Activated CD4-positive, alpha-beta T cell treated with anti-CD3 and anti-CD28 coated beads, Interleukin-2, Interleukin-6, amounts not matched to agents 100 ng/mL and 50 ng/mL, durations not matched to agents 16 hours and 8 hours (primary cell): ENCODE measurements at places on chromosomes 4 and X.

- DNase-seq, result no peak
Observed at GRCh38 chr4:24949970-24950369, 37.1 kb upstream of the CCDC149 start.

DNA sequence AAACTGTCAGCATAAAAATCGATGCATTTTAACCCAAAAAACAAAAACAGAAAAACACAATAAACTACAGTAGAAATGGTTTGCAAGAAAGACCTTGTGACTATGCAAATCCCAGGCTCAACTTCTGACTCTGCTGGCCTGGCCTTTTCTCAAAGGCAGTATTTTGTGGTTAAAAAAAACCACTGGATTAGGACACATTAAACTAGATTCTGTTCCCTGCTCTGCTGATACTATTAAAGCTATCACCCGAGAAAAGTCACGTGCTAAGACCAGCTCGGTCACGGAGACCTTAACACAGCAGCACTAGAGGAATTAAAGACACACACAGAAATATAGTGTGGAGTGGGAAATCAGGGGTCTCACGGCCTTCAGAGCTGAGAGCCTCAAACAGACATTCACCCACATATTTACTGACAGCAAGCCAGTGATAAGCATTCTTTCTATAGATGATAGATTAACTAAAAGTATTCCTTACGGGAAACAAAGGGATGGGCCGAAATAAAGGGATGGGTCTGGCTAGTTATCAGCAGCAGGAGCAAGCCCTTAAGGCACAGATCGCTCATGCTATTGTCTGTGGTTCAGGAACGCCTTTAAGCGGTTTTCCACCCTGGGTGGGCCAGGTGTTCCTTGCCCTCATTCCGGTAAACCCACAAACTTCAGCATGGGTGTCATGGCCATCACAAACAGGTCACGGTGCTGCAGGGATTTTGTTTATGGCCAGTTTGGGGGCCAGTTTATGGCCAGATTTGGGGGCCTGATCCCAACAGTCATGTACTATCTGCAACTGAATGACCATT, 16.1 kb downstream of the CBR4 start:
- no peak for DNase-seq

DNA sequence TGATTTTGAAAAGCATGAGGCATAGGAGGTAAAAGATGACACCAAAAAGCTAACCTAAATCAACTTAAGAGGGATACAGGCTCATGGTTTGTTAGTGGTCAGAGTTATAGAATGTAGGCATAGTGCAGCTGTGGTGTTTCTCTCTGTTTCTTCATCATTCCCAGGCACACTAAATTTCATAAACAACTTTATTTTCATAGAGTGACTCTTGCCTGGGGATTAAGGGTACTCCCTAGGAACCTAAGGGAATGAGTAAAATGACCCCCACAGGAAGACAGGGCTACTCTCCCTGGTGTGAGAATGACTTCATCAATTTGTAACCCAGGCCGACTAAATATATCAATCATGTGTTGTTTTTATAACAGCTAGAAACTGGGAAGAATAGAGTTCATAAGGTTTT, 11.1 kb downstream of the FABP2 start:
- no peak for DNase-seq

GRCh38 chr4:6495736-6496135, 23.3 kb upstream of the PPP2R2C start:
- no peak for DNase-seq

DNA sequence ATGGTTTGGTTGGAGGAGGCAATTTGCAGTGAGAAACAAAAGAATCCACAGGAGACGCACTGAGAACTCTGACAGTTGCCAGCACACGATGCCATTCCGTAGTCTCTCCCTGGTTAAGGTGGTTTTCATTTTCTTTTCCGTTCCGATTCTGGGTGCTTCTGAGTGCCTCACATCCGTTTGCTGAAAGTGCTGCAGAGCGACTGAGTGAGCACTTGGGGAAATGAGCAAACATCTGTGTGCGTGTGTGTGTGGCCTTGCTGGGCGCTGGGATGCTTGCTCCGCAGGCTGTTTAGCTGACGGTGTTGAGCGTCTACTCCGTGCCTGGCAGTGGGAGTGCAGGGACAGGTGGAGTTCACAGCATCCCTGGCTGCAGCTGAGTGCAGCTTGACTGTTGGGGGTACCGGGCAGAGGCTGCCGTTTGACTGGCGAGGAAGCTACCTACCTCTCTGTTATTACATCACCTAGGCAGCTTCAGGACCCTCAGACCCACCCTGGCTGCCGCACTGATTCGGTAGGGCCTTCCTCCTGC, 49.3 kb downstream of the SORCS2 start:
- DNase-seq, result no peak

DNA sequence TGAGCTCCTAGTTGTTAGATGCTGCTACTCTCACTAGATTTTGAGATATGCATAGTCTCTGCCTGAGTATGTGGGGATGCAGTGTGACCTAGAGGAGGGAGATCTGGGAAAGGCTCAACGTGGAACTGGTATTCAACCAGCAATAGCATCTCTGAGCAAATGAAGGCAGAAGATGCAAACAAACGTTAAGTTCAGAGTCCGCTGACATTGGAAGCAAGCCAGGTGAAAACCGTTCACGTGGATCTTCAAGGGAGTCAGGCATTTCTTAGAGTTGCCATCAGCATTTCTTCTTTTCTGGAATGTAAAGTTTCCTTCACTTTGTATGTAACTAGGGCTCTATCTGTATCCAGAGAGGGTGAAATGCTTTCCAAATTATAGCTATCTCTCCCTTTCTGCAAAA, 59.9 kb downstream of the C4orf51 start:
- DNase-seq, result no peak

GRCh38 chr4:128277856-128278255, 9.8 kb downstream of the PGRMC2 start:
- no peak for DNase-seq

DNA sequence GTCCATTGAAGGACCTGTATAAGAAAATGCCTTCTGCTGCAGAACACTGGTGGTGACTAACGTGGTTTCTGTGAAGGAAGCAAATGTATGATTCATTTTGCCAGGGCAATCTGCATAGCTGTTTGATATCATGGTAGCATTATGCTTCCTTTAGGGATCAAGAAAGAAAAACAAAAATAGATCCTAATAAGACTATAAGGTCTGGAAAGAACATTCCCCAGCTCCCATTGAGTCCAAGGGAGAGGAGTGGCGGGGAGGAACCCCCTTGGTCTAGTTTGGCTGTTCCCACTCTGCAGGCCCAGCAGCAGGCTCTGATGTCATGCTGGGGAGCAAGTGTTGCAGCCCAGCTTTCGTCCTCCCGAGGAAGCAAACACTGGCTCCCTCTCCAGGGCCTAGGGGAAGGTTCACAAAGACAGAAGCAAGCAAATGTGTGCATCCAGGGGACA, 154.5 kb upstream of the GALNT7 start:
- no peak for DNase-seq

DNA sequence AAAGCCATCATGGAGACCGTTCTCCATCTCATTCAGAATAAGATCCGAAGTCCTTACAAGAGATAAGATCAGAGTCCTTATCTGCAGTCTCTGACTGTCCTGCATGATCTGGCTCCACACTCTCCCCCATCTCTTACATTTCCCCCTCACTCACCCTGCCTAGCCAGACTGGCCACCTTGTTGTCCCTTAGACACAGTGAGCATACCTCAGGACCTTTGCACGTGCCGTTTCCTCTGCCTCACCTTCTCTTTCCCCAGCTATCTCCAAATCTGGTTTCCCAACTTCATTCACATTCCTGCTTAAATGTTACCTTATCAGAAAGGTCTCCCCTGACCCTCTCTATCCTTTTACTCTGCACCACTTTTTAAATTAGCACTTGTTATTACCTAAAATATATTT, 44.0 kb downstream of the KLHL5 start:
- DNase-seq, result no peak

DNA sequence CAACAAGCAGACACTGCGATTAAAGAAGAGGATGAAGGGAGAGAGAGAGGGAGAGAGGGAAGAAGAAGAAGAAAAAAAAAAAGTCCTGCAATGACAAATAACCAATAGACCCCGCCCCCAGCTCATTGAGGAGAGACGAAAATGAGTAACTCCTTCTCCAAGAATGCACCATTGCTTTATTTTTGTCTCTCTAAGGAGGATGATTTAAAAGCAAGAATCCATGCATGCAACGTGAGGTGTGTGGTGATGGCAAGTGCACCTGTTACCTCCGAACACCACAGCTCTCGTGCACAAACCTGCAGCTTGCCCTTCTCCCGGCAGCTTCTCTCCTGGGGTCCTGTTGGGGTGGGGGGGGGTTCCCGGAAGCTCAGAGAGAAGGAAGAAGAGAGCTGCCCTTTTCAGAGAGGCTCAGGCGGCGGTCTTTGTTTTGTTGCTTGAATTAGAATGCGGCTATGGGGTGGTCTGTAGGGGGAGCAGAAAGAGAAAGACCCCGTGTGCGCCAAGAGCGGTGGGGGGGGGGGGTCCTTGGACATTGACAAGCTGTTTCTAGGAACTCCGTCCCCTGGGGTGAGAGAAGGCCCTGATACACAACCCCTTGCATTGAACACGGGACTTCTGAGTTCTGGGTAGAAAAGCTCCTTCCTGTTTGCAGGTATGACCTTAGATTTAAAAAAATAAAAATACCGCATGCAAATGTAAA, 100.7 kb downstream of the CRLF2 start:
- no peak for DNase-seq

DNA sequence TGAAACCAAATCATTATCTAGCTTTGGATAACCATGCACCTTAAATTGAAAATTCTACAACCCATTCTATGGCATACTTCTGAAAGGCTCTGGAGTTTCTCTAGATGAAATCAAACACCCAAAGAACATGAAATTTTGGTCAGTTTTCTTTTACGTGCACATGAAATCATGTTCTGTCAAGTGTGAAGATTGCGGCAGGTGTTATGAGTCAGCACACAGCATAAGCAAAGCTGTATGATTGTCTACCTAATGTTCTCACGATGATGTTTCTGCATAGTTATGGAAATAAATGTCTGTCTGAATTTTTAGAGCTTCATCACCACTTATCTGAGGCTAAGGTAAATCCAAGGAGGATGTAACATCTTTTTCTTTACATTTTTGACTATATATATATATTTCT, 495.3 kb downstream of the IL1RAPL1 start:
- DNase-seq, result no peak

DNA sequence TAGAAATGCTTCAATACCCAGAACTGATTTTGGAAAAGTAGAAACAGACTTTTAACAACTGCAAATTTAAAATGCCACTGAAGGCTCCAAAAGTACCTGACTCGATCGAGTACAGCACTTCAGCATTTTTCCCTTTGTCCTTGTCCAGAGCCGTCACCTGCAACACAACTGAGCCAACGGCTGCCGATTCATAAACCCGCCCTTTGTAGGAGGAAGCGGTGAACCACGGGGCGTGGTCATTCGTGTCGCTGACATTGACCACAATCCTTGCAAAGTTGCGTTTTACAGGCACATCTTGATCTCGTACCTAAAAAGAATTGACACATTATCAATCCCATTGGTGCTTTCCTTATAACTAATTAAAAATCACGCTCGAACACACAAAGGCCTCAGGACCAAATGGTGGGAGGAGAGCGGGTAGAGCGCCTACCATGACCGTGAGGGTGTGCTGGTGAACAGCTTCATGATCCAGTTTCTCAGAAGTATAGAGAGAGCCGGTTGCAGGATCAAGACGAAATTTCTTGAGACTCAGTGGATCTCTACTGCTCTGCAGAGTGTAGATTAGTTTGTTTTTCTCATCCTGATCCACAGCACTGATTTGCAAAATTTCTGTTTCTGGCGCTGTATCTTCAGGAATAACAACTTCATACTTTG, 72.8 kb upstream of the MTNR1A start:
- peak; percentile 42 for DNase-seq
